ENCODE measurements at places on chromosomes 11 and 22. TPM values are rescaled to one million over a fixed set of nuclear protein-coding genes. Genes with fewer than 3 reads are reported as not detected.

GRCh38 chr11:131154351-131154750 is 216.1 kb upstream of the NTM start:
- H3K36me3 ChIP-seq: no peaks in the 10 kb centered on the region
- H3K27ac ChIP-seq: no peak overlapping the region
- no peak for DNase-seq
- no peak overlapping the region for H3K4me3 ChIP-seq
- H3K27me3 ChIP-seq: peaks cover 3% of the 10 kb centered on the region

DNA sequence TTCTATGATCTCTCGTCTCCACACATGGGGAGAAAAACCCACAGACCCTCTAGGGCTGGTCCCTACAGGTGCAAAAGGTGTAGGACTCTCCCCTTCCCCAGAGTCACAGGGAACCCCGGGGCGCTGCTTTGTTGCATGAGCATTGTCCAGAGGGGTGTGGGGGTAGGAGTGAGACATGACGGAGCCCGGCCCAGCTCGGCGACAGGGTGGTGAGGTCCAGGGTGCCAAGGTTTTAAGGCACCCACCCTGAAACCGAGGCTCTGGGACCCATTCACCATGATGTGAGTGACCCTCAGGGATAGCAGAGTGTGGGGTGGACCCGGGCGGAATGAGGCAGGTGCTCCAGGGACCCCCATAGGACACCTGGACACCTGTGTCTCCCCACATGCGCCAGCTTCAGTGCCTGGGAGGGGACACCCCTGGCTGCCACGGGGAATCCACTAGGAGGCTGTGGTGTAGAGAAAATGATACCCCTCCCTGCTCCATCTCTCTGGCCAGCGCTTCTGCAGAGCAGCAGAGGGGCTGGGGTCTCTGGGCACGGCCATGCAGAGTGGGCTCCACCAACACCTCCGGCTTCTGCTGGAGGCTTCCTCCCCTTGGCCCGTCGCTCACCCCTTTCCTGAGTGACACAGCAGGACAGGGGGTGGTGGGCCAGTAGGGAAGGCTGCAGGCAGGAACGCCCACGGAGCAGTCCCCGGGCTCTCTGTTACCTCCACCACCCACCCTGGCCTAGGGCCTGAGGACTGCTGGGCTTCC is 15.2 kb downstream of the KRTAP5-5 start:
- peaks cover 24% of the 10 kb centered on the region for H3K27me3 ChIP-seq
- no peaks in the 10 kb centered on the region for H3K36me3 ChIP-seq
- no peak overlapping the region for H3K27ac ChIP-seq
- no peak for DNase-seq
- H3K4me1 ChIP-seq: no peaks in the 10 kb centered on the region
- no peak overlapping the region for H3K4me3 ChIP-seq

DNA sequence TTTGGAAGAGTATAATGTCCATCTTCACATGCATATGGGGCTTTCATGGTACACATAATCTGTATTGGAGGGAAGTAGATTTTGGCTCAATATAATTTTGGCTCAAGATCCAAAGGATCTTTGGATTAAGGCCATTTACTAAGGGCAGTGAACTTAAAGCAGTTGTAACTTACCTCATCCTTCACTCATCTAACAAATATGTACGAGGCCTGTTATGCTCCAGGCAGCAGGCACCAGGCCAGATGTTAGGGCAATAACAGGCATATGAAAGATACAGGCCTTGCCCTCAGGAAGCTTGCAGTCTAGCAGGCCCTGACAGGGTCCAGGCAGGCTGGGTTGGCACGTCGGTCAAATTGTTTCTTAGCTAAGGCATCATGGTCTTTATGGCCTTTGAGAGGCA is 44.6 kb downstream of the LIF start:
- H3K27ac ChIP-seq: no peak overlapping the region
- no peaks in the 10 kb centered on the region for H3K27me3 ChIP-seq
- peaks cover 23% of the 10 kb centered on the region for H3K4me1 ChIP-seq

DNA sequence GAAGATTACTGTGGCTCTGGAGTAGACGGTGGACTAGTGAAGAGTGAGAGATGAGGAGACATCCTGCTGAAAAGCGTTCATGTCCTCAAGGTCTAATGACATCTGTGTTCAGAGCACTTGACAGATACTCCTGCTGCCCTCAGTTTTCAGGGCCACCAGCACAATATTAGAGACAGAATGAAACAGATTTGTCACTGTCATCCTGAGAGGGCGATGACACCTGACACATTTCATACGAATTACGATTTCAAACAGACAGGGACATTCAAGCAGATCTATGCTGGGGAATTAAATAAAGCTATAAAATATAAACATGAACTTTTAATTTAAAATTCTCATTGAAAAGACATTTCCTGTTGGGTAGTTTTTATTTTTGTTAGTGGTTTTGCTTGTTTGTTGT is 29.1 kb downstream of the SVIP start:
- no peaks in the 10 kb centered on the region for H3K36me3 ChIP-seq
- no peak overlapping the region for H3K27ac ChIP-seq
- peaks cover 4% of the 10 kb centered on the region for H3K27me3 ChIP-seq

GRCh38 chr11:2885017-2885677 is 428 bp downstream of the CDKN1C start:
- H3K36me3 ChIP-seq: no peaks in the 10 kb centered on the region
- H3K27ac ChIP-seq: no peak overlapping the region
- H3K4me1 ChIP-seq: peaks cover 12% of the 10 kb centered on the region
- peaks cover 14% of the 10 kb centered on the region for H3K27me3 ChIP-seq

- H3K4me3 ChIP-seq: no peak overlapping the region
- H3K27ac ChIP-seq: no peak overlapping the region
- H3K27me3 ChIP-seq: no peaks in the 10 kb centered on the region
- DNase-seq: no peak
- H3K36me3 ChIP-seq: peaks cover 18% of the 10 kb centered on the region
- H3K4me1 ChIP-seq: peaks cover 23% of the 10 kb centered on the region
Measured at GRCh38 chr22:20578192-20578591, 70.8 kb downstream of the MED15 start.

GRCh38 chr22:30829901-30830550 is 135.4 kb downstream of the OSBP2 start:
- H3K4me1 ChIP-seq: peaks cover 9% of the 10 kb centered on the region
- H3K4me3 ChIP-seq: no peak overlapping the region
- no peak for DNase-seq

DNA sequence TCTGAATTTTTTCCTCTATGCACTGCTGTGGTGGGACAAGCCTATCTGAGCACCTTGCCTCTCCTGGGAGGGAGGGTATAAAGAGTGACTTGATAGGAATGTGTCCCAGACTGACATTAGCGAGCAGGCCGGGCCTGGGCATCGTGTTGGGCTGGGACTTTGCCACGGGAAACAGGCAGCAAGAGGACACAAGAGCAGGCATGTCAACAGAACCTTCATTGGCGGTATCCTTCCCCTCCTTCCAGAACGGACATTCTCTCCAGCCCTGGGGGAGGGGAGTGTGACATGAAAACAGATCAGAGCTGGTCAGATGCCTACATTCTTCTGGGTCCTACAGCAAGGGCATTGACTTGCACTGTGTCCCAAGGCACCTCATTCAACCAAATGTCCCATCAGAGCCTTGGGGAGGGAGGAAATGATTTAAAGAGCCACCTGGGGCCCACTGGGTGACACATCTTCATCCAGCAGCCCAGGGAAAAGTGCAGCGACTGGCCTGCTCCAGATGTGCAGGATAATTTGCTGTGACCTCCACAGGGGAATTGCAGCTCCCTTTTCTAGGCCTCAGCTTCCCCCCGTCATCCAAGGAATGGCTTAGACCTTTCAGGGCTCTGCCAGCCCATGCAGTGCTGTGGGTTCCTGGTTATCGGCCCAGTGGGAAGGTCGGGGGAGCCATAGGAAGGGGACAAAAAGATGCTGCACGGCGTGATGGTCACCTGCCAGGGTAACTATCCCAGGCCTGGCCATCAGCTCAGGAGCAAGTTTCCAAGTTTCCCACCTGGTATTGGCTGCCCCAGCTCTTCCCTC is 21.8 kb upstream of the UVRAG start:
- no peak overlapping the region for H3K27ac ChIP-seq
- DNase-seq: no peak
- H3K4me3 ChIP-seq: no peak overlapping the region
- no peaks in the 10 kb centered on the region for H3K4me1 ChIP-seq

GRCh38 chr11:70488171-70488703 is 89.9 kb downstream of the CTTN start:
- no peaks in the 10 kb centered on the region for H3K4me1 ChIP-seq
- H3K4me3 ChIP-seq: no peak overlapping the region
- H3K36me3 ChIP-seq: no peaks in the 10 kb centered on the region
- H3K27ac ChIP-seq: no peak overlapping the region

- H3K4me3 ChIP-seq: peak overlapping the region; percentile 93
- peaks cover 49% of the 10 kb centered on the region for H3K4me1 ChIP-seq
- no peaks in the 10 kb centered on the region for H3K27me3 ChIP-seq
- peak; percentile 39 for DNase-seq
- H3K36me3 ChIP-seq: peaks cover 88% of the 10 kb centered on the region
- no peak overlapping the region for H3K27ac ChIP-seq
Measured at GRCh38 chr11:118223992-118224391, 819 bp downstream of the JAML start.

- H3K27ac ChIP-seq: no peak overlapping the region
- no peaks in the 10 kb centered on the region for H3K27me3 ChIP-seq
- no peaks in the 10 kb centered on the region for H3K36me3 ChIP-seq
- peak; percentile 8 for DNase-seq
Measured at GRCh38 chr11:15770798-15771414, 585.4 kb downstream of the SOX6 start.

DNA sequence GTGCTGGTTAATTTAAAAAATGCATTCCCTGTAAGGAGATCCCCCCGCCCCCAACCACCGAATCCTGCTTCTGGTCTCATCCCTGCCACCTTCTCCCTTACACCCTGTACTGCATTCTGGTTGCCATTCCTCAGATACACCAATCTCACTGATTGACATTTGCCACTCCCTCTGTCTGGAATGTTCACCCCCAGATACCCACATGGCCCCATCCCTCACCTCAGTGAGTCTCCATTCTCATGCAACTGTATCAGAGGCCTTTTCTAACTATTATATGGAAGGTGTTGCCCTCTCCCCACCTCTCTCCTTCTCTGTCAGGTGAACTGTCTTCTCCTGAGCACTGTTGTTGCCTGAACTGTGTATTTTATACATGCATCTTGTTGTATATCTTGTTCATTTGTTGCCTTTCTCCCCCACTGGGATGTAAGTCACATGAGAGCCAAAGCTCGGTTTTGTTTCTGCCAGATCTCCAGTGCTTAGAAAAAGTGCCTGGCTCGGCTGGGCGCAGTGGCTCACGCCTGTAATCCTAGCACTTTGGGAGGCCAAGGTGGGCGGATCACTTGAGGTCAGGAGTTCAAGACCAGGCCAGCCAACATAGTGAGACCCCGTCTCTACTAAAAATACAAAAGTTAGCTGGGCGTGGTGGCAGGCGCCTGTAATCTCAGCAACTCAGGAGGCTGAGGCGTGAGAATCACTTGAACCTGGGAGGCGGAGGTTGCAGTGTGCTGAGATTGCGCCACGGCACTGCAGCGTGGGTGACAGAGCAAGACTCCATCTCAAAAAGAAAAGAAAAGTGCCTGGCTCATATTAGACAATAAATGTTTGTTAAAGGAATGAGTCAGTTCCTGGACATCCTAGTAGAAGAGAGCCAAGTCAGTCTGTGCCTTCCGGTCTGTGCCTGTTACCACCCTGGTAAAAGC is 61.0 kb downstream of the TNRC6B start:
- H3K4me3 ChIP-seq: no peak overlapping the region
- DNase-seq: no peak
- H3K36me3 ChIP-seq: peaks cover 26% of the 10 kb centered on the region
- peak overlapping the region; percentile 69 for H3K27ac ChIP-seq

- no peaks in the 10 kb centered on the region for H3K27me3 ChIP-seq
- H3K4me3 ChIP-seq: no peak overlapping the region
- DNase-seq: no peak
- H3K27ac ChIP-seq: no peak overlapping the region
- no peaks in the 10 kb centered on the region for H3K4me1 ChIP-seq
Measured at GRCh38 chr11:130483124-130483523, 34.7 kb downstream of the ADAMTS15 start.

DNA sequence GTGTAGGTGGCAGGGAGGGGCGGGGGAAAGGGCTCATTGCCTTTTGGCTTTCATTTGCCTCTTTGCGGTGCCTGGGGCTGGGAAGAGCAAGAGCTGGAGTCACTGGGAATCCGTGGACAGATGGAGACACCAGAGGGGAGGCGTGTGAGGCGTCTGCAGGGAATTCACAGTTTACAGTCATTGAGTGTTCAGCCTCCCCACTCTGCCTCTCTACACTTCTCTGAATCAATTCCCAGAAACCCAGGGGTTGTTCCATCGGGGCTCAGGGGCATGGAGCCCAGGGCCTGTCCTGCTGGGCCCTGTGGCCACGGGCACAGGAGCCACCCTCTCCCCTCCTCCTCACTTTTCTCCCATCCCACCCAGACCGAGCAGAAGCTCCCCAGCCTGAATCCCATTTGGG is 160.5 kb upstream of the NAV2 start:
- H3K36me3 ChIP-seq: no peaks in the 10 kb centered on the region
- H3K27me3 ChIP-seq: peaks cover 8% of the 10 kb centered on the region
- H3K27ac ChIP-seq: no peak overlapping the region
- no peak for DNase-seq
- H3K4me3 ChIP-seq: no peak overlapping the region

GRCh38 chr11:62621027-62621566 is 689 bp downstream of the B3GAT3 start:
- no peak for DNase-seq
- H3K4me1 ChIP-seq: peaks cover 31% of the 10 kb centered on the region
- H3K4me3 ChIP-seq: peak overlapping the region; percentile 96

GRCh38 chr11:111531136-111531535 is 9.4 kb upstream of the LAYN start:
- H3K4me3 ChIP-seq: peak overlapping the region; percentile 2
- peaks cover 11% of the 10 kb centered on the region for H3K27me3 ChIP-seq
- no peak for DNase-seq
- peaks cover 2% of the 10 kb centered on the region for H3K36me3 ChIP-seq
- peak overlapping the region; percentile 97 for H3K27ac ChIP-seq
- H3K4me1 ChIP-seq: peaks cover 61% of the 10 kb centered on the region

GRCh38 chr11:827897-828192 is at the start of gene CRACR2B:
Gene CRACR2B, plus strand, starts transcription at chr11:827919. Its CDS starts 689 bp downstream, at chr11:828608.
- no peak within 1 kb of the TSS for H3K27ac ChIP-seq
- H3K27me3 ChIP-seq: peaks cover 43% of the 10 kb centered on the region
- DNase-seq: no peak
- H3K4me1 ChIP-seq: peaks cover 19% of the 10 kb centered on the region
- H3K36me3 ChIP-seq: peaks cover 9% of the 10 kb centered on the region

DNA sequence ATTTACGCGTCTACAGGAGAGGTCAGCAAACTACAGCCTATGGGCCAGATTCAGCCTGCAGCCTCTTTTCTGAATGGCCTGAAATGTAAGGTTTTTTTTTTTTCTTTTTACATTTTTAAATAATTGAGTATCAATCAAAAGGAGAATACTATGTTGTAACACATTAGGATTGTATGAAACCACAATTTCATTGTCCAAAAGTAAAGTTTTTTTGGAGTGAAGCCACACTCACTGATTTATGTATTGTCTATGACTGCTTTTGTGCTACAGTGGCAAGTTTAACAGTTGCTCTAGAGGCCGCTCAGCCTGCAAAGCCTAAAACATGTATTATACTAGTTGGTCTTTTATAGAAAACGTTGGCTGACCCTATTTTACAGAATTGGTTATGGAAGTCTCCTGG is 923.2 kb downstream of the NTM start:
- no peak overlapping the region for H3K4me3 ChIP-seq
- no peaks in the 10 kb centered on the region for H3K36me3 ChIP-seq
- peaks cover 5% of the 10 kb centered on the region for H3K27me3 ChIP-seq

Gene SLC7A4
- 0.44 TPM for total RNA-seq

Gene C22orf15
- 0.33 TPM for total RNA-seq

Gene WNT11
- total RNA-seq: not detected

Gene C11orf91
- not detected for total RNA-seq

Gene MMP8
- 0.14 TPM for total RNA-seq

Gene PHETA2
- 1.5 TPM for total RNA-seq

Gene ABCG4
- total RNA-seq: 0.22 TPM

Gene OR8A1
- not detected for total RNA-seq

Gene RTN4RL2
- 0.43 TPM for total RNA-seq

Gene MAJIN
- 0.14 TPM for total RNA-seq
